Activated CD4-positive, alpha-beta T cell treated with anti-CD3 and anti-CD28 coated beads, Interleukin-2, amount 50 U/mL, for 48 hours (primary cell): ENCODE measurements at places on chromosomes 4 and X.

- peak; percentile 27 for DNase-seq
Observed at GRCh38 chr4:36402008-36402758, 120.8 kb downstream of the DTHD1 start.

DNA sequence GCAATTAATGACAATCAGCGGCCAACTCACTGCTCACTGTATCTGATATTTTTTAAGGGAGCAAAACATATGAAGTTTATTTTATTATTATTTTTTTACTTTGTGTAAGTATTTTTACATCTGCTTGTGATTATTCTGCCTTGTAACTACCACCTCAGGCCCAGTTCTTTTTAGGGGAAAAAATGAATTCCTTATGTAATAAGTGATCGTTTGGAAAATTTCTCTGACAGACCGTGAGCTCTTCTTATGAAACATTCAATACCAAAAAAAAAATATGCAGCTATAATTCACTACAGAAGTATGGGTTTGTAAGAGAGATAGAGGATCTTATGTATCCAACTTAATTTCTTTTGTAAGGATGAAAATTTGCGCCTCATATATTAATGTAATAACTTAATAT is 33.5 kb upstream of the STOX2 start:
- no peak for DNase-seq

- DNase-seq, result no peak
Observed at GRCh38 chrX:84064164-84064563, 123.8 kb downstream of the RPS6KA6 start.

- DNase-seq, result peak; percentile 87
Observed at GRCh38 chr4:169611991-169612870, at the start of gene NEK1. Gene NEK1 (minus strand): TSS chr4:169612583. CDS start chr4:169602630, 9,953 bp downstream.

DNA sequence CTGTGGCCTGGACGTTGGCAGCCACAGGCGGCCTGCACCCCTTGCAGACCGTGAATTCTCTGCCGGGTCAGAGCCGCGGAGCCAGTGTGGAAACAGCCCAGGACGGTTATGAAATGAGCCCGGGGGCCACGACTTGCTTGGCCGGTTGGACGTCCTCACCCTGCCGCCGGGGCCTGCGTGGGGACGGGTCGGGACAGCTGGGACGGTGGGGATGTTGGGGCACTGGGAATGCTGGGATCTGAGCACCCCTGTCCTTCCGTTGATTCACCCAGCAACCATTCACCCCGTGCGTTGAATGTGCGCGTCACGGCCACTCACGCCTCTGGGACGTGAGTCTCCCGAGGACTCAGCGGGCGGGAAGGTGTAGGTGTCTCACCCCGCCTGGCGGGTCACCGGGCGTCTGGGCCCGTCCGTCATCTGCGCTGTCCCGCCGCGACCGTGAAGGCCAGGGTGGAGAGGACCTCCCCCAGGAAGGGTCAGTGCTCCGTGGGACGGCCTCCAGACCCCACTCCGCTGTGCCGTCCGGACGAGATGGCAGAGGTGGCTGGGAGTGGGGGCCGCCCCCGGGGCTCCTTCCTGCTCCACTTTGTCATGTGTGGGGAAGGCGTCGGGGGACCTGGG is 4.5 kb upstream of the PLCXD1 start:
- peak; percentile 43 for DNase-seq

GRCh38 chr4:100079264-100079663 is 111.0 kb downstream of the DDIT4L start:
- no peak for DNase-seq

GRCh38 chr4:24932515-24933225 is 19.8 kb upstream of the CCDC149 start:
- no peak for DNase-seq

DNA sequence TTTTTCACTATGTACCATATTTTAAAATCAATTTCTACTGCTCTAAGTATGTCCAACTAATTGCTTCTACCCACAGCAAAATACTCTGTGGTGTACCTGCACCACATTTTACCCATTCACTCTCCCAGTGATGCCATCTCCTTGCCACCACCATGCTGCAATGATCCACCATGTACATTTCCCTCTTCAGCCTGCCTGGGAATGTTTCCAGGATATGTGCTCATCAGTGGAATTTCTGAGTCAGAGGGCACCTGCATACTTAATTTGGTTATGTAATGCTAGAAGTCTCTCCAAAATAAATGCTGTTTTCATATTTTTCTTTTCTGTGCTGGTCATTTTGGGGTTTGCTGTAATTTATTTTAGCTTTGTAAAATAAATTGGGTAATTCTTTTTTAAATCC is 33.2 kb upstream of the OCIAD2 start:
- no peak for DNase-seq
